ENCODE measurements at places on chromosomes 6 and 20.

- DNase-seq, result no peak
Measured at GRCh38 chr20:43988867-43989266, 74.2 kb downstream of the TOX2 start.

DNA sequence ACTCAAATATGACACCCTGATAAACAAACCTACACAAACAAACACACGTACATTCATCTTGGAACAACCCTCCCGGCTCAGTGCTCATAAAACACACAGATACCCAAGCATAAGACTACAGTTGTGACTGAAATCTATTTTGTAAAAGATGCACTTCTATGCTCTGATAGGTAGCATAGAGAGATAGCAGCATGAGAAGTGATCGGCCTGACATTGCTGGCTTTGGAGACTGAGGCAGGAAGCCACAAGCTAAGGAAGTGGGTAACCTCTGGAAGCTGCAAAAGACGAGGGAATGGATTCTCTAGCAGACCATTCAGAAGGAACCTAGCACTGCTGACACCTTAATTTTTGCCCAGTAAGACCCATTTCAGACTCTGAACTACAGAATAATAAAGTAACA, 1.6 kb upstream of the RNF39 start:
- no peak for DNase-seq

DNA sequence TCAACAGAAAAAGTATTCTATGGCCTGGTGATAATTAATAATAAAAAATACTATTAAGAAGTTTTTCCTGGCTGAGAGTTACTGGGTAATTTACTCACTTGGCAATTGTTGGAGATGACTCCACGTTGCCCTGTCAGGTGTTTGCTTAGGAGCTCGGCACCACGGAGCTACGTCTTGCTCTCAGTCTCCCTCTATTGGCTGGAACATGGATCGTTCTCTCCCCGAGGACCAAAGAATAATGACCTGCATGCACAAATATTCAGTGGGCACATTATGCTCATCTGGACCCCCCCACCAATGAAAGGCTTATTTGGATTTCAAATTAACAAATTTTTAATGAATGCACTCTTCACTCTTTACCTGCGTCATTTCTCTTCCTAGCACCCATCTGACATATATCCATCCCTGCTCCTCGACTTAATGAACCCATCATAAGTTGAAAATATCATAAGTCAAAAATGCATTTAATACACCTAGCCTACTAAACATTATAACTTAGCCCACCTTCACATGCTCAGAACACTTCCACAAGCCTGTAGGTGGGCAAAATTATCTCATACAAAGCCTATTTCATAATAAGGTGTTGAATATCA, 71.0 kb upstream of the CD83 start:
- DNase-seq, result peak; percentile 57

GRCh38 chr6:37048851-37049757, 43.6 kb downstream of the FGD2 start:
- DNase-seq, result no peak

GRCh38 chr6:128516514-128516898, 3.9 kb downstream of the PTPRK start:
- no peak for DNase-seq

DNA sequence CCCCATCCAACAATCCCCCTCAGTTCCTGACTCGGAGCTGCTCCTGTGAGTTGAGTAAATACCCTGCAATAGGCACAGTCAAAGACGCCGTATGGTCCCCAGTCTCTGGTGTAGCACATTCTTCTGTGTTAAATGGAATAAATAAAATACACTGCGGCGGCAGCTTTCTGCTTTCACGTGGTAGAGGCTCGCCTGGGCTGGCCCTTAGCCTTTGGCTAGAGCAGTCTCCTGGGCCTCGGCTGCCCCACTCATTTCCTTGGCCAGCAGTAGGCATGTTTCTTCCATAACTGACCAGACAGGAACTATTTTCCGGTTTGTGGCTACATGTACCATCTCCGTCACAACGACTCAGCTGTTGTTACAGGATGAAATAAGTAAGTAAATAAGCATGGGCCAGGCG, 20.7 kb downstream of the SERPINB6 start:
- DNase-seq, result no peak

DNA sequence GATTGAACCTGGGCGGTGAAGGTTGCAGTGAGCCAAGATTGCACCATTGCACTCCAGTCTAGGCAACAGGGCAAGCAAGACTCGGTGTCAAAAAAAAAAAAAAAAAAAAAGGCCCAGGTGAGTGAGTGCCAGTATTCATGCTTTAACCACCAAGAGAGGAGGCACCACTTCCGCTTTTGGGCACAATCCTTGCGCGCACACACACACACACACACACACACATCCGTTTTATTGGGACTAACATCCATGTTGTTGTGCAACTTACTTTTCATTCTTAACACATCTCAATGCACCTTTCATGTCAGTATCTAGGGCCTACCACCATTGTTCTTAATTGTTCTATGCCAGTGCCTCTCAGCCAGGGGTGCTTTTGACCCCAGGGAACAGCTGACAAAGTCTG, 263.0 kb downstream of the CDC5L start:
- no peak for DNase-seq

DNA sequence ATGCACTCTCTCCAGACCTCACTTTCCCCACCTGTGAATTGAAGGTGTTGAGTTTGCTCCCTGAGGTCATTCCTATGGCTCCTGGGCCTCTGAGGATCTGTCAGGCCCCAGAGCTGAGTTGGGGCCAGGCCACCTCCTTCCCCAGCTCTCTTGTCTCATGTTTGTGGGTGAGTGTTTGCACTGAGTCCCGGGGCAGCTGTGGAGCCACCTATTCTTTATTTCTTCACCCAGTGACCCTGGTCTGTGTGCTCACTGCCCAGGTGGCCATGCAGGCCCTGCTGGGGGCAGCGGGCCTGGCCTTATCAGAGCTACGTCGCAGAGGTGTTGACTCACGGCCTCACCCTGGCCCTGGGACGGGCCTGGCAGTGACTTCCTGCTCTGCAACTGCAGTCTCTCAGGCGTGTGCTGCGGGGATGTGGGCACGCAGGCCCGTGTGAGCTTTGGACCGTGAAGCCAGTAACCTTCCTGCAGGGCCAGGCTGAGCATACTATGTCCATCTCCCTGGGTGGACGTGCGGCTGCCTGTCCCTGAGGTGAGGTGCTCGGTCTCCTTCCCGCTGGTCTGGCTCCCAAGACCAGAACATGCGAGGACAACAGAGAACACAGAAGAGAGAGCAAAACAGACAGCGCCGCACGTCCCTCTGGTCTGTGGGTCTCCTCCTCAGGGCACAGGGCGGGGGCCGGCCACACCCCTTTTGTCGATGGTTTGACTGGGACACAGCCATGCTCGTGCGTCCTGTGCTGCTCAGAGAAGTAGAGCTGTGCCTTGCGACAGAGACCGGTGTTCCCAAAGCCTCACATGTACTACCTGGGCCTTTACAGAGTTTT, 12.1 kb downstream of the TMEM181 start:
- no peak for DNase-seq

GRCh38 chr6:8041913-8042583, 22.1 kb downstream of the BLOC1S5 start:
- DNase-seq, result no peak

DNA sequence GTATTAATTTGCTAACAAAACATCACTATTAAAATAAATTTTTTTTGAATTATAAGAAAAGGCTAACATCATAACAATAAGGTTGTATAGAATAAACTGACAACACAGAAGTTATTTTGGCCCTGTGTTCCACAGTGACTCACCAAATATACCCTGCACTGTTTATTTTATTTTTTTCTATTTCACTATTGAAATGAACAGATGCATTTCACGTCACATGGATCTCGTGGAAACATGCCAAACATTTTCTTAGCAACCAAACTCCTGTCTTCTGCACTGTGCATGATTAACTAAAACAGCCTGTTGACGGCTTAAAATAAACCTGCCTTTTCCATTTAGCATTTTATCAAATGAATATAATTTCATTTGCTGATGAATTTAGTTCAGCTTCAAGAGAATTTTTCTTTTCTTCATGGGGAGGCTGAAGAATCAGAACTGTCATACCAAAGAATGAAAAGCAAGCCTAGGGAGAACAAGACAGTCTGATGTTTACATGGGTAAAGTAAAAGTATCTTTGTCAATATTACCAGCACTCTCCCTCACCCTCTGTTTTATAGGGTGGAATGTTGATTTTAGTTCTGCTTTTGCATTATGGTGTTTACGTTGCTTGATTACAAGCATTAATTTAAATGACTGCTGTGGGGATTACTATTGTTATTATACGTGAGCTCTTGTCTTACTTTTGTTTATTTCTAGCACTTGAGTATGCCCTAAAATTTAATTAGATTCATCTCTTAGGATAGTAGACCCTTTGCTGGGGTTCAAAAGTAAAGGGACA, 115.3 kb downstream of the LCA5 start:
- DNase-seq, result peak; percentile 78

DNA sequence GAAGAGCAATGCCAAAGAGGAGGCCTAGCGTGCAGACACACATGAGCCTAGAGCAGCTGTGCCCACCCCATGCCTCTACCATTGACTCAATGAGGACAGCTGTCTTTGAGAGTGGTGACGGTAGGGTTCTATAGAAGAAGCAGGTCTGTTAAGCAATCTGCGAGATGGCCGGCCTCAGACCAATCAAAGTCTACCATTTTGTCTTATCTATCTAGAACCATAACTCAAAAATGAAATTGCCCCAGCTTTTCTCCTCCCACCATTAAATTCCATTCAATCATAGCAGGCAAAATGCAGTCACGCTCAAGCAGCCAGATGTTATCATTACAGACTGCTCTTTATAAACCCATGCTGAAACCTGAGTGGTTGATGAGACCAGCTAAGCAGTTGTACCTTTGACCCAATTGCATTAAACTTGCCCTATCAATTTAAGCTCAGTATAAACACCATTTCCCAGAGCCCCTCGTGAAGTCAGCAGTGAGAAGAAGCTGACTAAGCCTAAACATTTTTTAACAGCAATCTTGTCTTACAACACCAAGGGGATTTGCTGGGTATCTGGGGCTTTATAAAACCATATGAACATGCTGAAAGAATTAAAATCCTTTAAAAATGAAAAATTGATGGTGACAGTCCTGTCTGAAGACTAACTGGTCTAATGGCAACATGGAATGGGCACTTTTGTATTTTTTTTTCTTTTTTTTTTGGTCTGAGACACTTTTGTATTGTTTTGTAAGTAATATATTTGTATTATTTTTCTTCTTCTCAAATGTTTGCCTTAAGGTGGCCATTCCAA, 57.5 kb downstream of the FOXC1 start:
- no peak for DNase-seq

- DNase-seq, result no peak
Measured at GRCh38 chr6:125808060-125808459, 17.3 kb downstream of the NCOA7 start.

DNA sequence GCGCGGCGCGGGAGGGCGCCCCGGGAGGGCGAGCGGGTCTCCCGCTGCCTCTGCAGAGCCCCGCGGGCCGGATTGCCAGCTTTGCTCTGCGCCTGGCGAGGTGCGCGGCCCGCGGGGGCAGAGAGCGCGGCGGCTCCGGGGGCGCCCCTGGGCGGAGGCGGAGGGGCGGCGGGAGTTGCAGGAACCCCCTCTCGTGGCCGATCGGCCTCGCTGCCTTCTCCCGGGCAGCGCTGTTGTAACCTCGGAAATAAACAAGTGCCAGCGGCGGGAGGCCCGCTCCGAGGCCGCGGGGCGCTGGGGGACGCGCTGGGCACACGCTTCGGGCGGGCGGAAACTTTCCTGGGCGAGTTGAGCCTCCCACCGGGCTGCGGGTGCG, 1.2 kb downstream of the CDH4 start:
- no peak for DNase-seq

GRCh38 chr20:58751979-58752378, 59.4 kb downstream of the NPEPL1 start:
- DNase-seq, result no peak

- no peak for DNase-seq
Measured at GRCh38 chr6:37915463-37915862, 95.9 kb downstream of the ZFAND3 start.

- no peak for DNase-seq
Measured at GRCh38 chr20:46371656-46372055, 34.8 kb downstream of the ELMO2 start.

GRCh38 chr20:39142407-39143096, 180.4 kb downstream of the DHX35 start:
- no peak for DNase-seq

DNA sequence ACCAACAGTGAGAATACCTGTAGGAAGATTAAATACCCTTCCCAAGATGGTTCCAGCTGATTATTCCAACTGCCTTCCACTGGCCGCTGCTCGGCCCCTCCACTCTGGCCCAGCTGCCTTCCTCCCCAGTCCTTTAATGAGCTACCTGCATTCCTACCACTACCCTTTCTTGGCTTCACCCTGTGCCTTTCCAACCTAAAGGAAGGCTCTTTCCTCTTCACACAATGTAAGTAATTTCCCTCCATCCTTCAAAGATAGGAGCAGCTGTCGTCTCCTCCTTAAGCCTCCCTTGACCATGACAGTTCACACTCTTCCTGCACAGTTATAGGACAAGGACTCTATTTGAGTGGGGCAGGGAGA, 16.2 kb upstream of the SNX9 start:
- DNase-seq, result no peak

GRCh38 chr6:128499079-128499731, 21.2 kb downstream of the PTPRK start:
- no peak for DNase-seq

DNA sequence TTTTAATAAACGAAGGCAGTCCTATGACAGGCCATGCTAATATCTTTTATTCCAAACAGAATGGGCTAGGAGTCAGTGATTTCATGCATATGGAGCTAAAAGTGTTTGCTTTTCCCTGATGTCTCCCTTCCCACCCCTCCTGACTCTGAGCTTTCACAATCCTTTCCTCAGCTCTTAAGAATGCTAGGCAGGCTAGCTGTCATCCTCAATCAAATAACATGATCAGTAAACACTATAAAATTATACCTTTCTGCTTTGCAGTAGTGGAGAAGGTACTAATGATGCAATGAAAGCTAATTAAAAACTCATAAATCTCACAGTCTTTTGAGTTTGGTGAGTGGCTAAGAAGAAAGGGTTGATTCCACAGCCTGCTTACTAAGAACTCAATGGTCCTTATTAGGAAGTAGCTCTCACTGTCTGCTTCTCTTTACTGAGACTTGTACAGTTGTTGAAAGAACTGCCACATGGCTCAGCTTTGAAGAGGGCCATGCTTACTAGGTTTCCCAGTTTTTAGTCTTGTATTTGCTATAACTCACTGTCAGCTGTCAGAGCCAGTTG, 250.9 kb upstream of the JAG1 start:
- no peak for DNase-seq

- DNase-seq, result no peak
Measured at GRCh38 chr20:63502671-63503172, 3.8 kb upstream of the EEF1A2 start.

DNA sequence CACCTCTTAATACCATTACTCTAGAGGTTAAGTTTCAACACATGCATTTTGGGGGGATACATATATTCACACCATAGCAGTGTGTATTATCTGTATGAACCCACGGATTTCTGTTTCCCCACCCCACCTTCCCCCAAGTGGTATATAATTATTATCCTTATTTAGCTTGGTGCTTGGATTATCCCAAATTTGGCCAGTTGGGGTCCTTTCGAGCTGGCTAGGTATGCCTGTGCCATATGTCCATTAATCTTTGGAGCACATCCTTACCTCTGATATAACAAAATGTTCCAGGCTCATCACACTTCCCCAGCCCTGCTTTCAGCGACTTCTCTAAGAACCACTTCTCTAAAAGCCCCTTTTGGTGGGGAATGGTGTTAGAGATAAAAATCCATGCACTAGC, 118.7 kb upstream of the MLIP start:
- DNase-seq, result no peak

- DNase-seq, result no peak
Measured at GRCh38 chr6:155380666-155381332, 66.5 kb upstream of the TFB1M start.

- DNase-seq, result no peak
Measured at GRCh38 chr6:48048451-48049146, 62.4 kb downstream of the PTCHD4 start.

Measured in LNCaP clone FGC (cell line).